ENCODE measurements at places on chromosomes 6 and 20. TPM values are rescaled to one million over a fixed set of nuclear protein-coding genes. Genes with fewer than 3 reads are reported as not detected.

DNA sequence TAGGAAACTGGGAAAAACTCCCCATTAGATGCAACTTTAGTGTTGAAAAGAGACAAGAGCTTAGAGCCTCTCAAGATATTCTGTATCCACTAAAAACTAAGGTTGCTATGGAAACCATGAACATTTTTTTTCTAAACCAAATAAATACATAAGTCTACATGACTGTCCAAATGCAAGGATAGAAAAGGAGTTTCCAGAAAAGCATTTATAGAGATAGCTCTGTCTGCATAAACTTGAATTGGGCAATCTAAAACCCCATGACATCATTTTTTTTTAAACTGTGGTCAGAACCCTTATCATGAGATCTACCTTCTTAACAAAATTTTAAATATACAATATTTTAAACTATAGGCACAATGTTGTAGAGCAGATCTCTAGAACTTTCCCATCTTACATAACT is 36.4 kb upstream of the FAM83B start:
- no peak for DNase-seq

DNA sequence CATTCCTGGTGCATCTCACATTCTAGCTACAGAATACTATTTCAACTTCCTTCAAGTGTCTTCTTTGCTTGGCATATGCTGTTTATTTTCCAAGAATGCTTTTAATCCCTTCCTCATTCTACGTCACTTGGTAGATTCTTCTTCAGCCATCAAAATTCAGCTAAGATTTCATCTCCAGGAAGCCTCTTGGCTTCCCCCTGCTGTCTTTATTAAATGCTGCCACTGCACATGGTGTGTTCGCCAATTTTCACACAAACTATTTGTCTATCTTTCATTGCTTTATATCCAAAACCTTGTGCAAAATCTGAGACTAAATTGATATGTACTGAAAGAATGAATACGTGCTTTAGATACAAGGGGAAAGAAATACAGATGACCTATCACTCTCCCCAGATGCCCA is 253.0 kb downstream of the RFPL4B start:
- no peak for DNase-seq

DNA sequence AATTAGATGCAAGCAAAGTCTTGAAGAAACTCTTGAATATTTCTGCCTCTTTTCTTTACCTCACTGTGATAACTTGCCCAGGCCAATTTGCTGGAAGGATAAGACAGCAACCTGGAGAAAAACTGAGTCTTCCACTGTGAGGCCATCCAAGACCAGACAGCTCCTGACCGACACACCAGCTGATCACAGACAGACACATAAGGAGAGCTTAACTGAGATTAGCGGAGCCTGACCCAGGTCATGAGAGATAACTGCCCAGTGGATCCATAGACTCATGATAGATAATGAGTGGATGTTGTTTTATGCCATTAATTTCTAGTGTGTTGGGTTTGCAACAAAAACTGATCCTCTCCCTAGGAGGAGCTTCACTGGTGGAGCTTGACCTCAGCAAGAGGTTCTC is 64.4 kb upstream of the NOX3 start:
- no peak for DNase-seq

- no peak for DNase-seq
Observed at GRCh38 chr6:159919011-159919511, 28.3 kb downstream of the MAS1 start.

DNA sequence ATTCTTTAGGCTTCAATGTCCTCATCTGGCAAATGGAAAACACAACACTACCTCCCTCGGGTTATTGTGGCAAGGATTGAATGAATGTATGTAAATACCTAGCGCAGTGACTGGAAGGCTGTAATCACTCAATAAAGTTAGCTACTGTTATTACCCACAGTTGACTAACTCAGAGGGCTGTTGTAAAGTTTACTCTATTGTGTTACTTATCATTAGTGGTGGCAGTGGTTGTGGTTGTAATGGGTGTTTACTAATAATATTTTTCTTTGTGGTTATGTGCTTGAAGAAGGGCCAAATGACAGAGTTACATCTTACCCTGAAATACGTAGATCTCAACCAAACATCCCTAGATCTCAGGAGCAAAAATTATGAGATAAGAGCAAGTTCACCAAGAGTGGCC is 42.0 kb upstream of the PXDC1 start:
- no peak for DNase-seq

GRCh38 chr6:4907602-4908001 is 96.2 kb downstream of the RPP40 start:
- DNase-seq: no peak

DNA sequence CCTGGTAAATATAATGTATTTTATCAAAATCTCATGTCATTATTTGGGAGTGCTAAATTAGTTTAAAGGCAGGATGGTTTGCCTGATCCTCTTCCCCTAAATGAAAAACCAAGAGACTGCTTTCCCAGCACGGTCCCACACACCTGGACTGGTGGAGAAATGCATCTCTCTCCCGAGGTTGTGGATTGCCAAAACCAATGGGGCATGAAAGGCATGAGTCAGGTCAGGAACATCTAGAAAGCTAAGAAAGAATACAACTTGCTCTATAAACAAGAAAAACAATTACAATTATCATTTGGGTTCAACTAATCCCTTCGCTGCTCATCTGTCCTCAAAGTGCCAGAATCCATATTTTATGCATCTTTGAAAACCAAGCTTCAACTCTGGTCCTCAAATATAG is 308.3 kb upstream of the IRAK1BP1 start:
- no peak for DNase-seq

- no peak for DNase-seq
Observed at GRCh38 chr6:128238225-128238624, 282.2 kb downstream of the PTPRK start.

DNA sequence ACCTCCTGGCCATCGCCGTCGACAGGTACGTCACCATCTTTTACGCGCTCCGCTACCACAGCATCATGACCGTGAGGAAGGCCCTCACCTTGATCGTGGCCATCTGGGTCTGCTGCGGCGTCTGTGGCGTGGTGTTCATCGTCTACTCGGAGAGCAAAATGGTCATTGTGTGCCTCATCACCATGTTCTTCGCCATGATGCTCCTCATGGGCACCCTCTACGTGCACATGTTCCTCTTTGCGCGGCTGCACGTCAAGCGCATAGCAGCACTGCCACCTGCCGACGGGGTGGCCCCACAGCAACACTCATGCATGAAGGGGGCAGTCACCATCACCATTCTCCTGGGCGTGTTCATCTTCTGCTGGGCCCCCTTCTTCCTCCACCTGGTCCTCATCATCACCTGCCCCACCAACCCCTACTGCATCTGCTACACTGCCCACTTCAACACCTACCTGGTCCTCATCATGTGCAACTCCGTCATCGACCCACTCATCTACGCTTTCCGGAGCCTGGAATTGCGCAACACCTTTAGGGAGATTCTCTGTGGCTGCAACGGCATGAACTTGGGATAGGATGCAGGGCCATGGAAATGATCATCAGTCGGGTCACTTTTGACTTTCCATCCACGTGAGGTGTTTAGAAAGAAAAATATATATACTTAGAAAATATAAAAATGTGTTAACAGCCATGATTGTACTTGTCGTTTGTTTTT is 868 bp downstream of the MC3R start:
- DNase-seq: no peak

ZBP1 gene
- total RNA-seq: 10.2 TPM

TMC2 gene
- total RNA-seq: not detected

TRIM31 gene
- total RNA-seq: not detected

PRSS35 gene
- not detected for total RNA-seq

OVOL2 gene
- total RNA-seq: not detected
